ENCODE measurements at places on chromosomes 12 and 14.

GRCh38 chr14:104595116-104595675 is 9.4 kb downstream of the TMEM179 start:
- DNase-seq: no peak

- DNase-seq: no peak
Measured at GRCh38 chr12:116687888-116688287, 50.0 kb downstream of the SPRING1 start.

DNA sequence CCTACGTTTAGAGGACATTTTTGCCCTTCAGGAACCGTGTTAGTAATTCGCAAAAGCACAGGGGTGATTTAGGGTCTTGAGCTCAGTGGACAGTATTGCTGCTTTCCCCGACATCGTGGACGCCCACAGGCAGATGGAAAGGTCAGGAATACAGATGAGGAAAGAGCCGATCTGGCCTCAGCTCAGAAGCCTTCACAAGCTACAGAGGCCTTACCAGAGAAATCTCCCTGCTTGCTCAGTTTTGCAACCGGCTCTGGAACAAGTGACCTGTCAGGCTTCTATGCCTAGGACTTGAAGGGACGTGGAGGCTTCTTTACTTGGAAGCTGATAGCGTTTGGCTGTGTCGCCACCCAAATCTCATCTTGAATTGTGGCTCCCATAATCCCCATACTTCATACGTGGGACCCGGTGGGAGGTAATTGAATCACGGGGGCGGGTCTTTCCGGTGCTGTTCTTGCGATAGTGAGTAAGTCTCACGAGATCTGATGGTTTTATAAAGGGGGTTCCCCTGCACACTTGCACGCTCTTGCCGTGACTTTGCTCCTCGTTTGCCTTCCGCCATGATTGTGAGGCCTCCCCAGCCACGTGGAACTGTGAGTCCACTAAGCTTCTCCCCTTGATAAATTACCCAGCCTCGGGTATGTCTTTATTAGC is 332.5 kb downstream of the MED13L start:
- no peak for DNase-seq

DNA sequence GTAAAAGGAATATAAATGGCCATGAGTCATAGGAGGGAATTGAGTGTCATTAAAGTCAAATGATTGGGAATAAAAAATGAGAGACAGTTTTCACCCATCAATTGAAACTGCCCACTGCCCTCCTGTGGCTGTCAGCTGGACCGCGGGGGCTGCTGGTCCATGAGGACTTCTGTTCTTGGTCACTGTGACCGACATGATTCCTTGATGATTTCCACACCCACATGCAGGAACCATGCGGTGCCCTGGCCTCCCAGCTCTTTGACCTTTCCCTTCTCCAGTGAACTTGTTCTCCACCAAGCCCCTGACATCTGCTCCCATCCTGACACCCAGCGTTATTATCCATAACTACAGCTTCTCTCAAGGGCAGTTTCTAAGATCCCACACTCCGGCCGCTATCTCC is 48.4 kb downstream of the C12orf75 start:
- no peak for DNase-seq

- no peak for DNase-seq
Measured at GRCh38 chr12:96255077-96255476, 60.9 kb downstream of the ELK3 start.

DNA sequence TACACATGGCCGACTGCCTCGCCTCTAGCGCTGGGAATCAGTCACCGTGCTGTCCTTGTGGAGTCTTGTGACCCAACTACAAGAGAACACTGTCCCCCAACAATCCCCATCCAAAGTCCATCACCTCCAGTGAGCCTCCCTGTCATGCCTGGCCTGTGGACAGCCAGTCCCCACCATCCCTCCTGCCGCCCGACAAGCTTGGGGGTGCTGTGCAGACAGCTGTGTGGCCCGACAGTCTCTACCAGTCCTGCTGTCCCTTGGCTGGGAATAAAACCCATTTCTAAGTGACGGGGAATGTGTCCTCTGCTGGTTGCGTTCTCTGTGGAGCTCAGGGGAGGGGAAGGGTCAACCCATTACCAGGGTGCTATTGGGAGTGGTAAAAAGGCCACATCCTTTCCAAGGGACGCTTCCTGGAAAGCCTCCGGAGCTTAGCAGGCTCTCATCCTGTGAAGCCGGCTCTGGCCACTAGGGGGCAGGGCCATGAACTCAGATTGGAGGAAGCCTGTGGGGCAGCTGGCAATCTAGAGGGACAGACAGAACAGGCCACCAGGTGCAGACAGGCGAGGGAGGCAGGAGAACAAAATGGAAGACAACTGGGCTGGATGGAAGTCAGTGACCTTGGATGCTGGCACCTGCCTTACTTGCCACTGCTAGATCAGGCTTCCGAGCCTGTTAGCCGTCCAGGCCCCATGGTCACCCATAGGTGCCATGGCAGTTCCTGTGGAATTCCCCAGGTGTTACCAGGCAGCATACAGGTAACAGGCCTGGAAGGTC is 12.0 kb upstream of the BLTP3B start:
- DNase-seq: no peak

DNA sequence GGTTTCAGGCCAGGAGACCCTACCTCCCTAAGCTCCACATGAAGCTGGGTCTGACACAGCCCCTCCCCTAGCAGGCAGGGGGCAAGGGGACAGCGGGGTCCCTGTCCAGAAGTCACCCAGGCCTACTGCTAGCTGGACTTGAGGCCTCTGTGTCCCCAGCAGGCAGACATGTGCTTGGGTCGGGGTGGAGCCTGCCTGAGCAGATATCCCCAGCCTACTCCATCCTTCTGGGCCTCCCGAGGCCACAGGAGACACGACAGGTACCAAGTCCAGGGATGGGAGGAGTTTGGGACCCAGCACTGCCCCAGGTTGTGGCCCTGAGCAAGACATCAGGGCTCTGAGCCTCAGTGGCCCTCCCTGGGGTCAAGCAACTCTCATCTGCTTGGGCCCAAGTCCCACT is 105.2 kb upstream of the EIF5 start:
- no peak for DNase-seq

DNA sequence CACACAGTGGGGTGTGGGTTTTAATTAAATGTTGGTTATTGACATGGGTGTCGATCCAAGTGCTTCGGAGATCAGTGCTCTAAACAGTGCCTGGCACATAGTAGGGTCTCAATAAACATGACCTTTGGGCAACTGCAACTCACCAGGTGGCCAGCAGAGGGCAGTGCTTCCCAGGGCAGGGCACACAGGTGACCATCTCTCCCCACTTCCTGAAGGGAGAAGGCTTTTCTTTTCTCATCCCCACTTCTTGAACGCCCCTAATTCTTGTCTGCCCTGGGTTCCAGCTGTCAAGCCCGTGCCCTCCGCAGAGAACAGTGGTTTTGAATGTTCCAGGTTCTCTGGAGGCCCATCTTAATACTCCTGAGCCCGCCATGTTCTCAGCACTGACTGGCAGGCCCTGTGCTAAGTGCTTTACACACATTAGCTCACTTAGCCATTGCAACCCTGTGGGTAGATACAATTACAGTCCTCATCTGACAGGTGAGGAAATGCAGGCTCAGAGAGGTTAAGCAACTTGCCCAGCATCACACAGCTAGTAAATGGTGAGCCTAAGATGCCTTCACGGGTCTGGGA is 16.3 kb downstream of the RAPGEF3 start:
- no peak for DNase-seq

DNA sequence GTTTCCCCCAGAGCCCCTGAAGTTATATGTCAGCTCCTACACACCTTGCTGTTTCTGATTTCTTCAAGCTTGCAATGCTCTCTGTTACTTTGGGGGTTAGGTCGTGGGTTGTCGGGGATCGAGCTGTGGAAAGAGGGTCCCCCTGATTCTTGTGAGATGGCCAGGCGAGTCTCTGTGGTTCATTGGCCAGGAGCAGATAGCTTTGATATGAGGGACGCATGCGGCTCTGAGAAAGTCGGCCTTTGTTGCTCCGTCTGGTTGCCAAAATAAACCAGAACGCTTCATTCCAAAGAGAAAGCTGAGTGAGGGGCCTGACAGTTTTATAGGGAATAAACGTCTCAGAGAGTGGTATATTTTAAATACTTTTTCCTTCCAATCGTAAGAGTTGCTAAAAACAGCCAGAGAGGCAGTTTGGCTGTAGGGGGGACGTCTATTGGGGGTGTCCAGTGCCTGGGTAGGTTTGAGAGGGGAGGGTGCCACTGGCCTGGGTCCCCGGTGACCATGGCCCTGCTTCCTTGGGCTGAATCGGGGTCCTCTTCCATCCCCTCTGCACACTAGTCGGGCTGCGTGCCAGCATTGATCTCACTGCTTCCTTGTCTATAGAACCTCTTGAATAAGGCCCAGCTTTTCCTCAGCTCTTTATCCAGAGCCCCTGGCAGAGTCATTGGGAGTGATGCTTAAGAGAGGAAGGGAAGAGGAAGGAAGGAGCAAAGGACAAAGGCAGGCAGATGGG is 18.9 kb downstream of the CCND2 start:
- DNase-seq: no peak

DNA sequence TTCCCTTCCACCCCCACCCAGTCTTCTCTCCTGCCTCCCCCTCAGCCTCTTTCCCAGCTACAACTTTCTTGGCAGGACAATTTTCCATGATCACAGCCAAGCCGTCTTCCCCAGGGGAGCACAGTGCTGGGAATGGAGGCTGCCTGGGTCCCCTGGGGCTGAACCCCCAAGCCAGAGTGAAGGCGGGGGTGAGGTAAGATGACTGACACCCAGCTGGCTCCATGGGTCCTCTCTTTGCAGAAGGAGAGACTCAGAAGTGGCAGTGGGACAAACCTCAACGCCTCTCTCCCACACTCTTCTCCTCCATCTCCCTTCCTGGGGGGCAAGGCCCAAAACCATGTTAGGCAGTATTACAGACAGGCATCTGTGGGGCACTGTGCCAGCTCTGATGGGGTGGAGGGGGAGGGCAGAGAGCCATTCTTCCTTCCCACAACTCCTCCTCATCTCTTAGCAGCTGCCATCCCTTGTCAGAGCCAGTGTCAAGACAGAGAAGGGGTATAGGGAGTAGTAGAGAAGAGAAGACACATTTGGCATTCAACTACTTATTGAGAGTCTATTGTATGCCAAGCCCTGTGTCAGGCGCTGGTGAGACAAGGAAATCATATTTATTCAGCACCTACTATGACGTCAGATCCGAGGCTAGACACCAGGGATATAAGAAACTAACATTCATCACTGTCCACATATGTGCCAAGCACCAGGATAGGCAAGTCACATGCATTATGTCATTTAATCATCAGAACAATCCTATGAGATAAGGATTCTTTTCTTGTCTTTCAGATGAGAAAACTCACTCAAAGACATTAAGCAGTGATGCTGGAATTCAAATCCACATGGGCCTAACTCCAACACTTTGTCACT is 3.6 kb downstream of the ITGA7 start:
- no peak for DNase-seq

- DNase-seq: no peak
Measured at GRCh38 chr12:92612611-92613010, 90.2 kb upstream of the PLEKHG7 start.

DNA sequence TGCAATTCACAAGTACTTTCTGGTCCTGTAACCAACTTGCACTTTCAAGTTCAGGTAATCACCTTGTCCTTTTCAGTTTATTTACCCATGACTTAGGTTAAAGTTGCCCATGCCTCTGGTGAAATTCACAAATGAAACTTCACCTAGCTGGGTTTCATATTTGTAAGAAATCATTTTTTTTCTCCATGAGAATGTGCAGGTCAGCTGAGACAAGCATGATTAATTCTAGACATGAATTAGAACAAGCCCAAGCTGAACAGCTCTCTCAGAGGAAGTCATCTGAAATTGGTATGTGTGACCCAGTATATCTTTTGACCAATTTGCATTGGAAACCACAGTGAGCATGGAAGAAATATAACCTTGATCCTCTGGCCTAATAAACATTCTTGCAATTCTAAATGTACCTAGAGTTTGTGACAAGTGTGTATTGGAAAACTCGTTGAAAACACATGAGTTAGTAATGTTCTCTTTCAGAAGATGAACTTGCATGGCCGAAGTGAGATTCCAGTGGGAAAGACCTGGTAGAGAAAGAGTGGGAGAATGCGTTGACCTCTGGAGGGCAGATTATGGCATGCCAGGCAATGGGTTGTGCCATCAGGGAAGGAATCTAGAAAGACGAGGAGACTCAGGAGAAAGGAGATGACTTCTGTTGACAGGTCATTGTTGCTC is 486.5 kb downstream of the ZFP36L1 start:
- DNase-seq: no peak

DNA sequence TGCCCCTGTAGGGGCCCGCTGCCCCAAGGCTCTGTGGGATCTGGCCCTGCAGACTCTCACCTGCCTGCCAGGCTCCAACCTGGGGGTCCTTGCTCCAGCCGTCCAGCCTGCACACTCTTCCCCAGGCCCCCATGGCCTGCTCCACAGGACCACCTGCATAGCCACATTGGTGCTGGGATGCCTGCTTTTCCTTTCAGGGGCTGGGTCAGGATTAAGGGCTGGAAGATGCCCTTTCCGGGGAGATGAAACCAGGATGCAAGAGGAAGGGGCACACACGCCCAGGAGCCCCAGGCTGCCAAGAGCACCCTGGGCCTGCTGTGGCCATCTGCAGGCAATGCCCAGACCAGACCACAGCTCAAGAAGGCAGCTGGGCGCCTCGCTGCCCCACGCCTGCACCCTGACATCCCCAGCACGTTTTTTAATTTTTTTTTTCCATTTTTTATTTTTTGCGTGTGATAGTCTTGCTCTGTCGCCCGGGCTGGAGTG is 15.0 kb downstream of the BAG5 start:
- DNase-seq: no peak

GRCh38 chr12:3230758-3231375 is 153.7 kb downstream of the TSPAN9 start:
- no peak for DNase-seq

DNA sequence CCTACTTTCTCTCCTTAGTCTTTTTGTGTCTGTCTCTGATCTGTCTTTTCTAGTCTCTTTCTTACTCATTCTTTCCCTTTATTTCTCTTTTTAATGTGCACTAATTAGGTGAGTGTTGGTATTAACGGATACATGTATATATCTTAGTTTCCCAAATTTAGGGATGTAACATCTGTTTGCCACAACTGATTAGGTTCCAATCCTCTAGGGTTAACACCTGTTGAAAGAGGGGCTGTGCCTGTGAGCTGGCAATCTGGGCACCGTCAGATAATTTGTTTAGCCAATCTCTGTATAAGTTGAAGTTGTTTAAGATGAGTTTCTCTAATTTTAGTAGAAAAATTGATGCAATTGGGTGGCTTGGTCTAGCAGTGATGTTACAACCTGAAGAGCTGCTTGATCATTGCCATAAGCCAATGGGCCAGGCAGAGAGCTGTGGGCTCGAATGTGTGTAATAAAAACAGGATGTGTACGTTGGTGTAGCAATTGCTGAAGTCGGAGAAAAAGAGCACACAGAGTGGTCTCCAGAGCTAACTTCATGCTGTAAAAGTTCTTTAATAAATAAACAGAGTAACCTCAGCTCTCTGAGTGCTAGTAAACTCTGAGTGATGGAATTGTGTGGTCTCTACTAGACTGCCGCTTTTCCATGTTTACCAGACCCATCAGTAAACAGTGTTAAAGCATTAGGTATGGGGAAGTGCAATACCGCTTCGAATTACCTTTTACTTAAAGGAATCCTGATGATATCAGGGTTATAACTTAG is 18.3 kb upstream of the LYZ start:
- no peak for DNase-seq

GRCh38 chr12:9948606-9949296 is 16.6 kb upstream of the CLEC2A start:
- DNase-seq: no peak
